ENCODE measurements at places on chromosomes 16 and 17. TPM values are rescaled to one million over a fixed set of nuclear protein-coding genes. Genes with fewer than 3 reads are reported as not detected.

DNA sequence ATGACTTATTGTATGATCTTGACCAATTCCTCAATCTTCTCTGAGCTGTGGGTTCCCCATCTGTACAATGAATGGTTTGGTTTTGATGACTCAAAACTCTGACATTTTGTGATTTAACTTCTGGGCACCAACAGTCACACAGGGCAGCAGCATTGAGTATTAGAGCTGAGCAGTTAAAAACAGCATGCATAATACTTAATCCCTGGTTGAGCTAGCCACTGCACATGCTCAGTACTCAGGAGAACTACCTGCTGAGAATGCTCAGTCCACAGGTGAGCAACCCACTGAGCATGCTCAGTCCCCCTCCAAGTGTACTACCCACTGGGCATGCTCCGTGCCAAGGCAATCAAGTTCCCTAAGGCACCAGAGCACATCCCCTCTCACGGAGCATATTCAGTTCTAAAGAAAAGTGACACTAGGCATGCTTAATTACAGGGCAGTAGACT, 68.7 kb downstream of the AIPL1 start:
- H3K27ac ChIP-seq, result no peak overlapping the region
- no peaks in the 10 kb centered on the region for H3K4me1 ChIP-seq
- DNase-seq, result no peak
- no peaks in the 10 kb centered on the region for H3K36me3 ChIP-seq

DNA sequence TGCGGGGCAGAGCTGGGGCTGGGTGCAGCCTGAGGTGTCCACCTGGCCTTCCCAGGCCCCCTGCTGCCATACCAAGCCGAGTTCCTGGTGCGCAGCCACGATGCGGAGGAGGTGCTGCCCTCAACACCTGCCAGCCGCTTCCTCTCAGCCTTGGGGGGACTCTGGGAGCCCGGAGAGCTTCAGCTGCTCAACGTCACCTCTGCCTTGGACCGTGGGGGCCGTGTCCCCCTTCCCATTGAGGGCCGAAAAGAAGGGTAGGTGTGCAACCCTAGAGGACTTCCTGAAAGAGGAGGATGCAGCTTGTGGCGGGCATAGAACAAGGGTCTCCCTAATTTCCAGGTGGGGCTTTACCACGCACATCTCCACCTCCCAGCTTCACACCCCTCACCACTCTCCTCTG, 2.5 kb downstream of the SGCA start:
- no peaks in the 10 kb centered on the region for H3K4me1 ChIP-seq
- no peak overlapping the region for H3K4me3 ChIP-seq
- no peak overlapping the region for H3K27ac ChIP-seq

- no peaks in the 10 kb centered on the region for H3K36me3 ChIP-seq
- H3K27me3 ChIP-seq, result no peaks in the 10 kb centered on the region
- no peak overlapping the region for H3K27ac ChIP-seq
- DNase-seq, result no peak
- H3K4me1 ChIP-seq, result no peaks in the 10 kb centered on the region
Measured at GRCh38 chr16:49622421-49623402, 233.2 kb downstream of the ZNF423 start.

DNA sequence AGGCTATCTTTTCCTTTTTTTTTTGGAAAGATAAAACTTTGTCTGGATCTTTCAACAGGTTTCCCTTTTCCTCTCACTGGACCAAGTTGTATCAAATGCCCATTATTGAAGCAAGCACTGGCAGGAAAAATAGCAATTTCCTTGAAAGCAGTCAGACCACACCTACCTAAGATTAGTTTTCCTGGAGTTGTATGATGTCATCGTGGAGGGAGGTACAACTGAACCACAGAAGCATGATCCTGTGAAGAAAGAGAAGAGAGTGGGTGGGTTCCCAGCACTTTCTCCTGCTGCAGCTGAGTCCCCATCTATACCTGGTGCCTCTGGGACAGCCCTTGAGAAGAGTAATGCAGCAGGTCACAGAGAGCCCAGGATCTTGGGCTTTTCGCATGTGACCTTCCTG, 63.6 kb upstream of the ERCC4 start:
- no peak overlapping the region for H3K4me3 ChIP-seq
- H3K4me1 ChIP-seq, result no peaks in the 10 kb centered on the region
- H3K27me3 ChIP-seq, result no peaks in the 10 kb centered on the region

DNA sequence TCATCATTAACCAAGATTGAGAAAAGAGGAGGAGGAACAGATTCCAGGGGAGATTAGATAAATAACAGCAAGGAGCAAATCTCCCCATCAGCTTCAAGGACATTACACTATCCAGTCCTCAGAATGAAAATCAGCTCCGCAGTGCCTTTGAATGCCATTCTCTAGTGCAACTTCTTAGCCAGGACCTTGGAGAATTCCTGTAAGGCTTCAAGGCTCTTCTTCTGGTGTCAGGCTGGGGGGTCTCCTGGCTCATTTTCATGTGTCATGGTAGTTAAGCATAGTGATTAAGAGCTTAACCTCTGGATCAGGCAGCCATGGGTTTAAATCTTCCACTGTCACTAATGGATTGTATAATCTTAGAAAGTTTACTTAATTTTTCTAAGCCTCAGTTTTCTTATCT, 137.3 kb upstream of the CCL2 start:
- H3K4me3 ChIP-seq, result no peak overlapping the region
- H3K36me3 ChIP-seq, result no peaks in the 10 kb centered on the region
- no peaks in the 10 kb centered on the region for H3K4me1 ChIP-seq
- no peak for DNase-seq

- no peak for DNase-seq
- peak overlapping the region; percentile 27 for H3K4me3 ChIP-seq
- H3K36me3 ChIP-seq, result no peaks in the 10 kb centered on the region
- H3K27ac ChIP-seq, result no peak overlapping the region
Measured at GRCh38 chr16:81745704-81746558, 33.2 kb upstream of the PLCG2 start.

DNA sequence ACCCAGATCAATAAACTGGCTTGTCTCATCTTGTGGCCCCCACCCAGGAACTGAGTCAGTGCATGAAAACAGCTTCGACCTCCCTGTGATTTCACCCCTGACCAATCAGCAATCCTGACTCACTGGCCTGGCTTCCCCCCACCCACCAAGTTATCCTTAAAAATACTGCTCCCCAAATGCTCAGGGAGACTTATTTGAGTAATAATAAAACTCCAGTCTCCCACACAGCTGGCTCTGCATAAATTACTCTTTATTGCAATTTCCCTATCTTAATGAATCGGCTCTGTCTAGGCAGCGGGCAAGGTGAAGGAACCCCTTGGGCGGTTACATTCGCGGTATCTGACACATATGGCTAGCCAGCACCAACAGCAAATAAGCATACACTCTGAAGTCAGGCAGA, 9.8 kb upstream of the RABEP1 start:
- no peaks in the 10 kb centered on the region for H3K27me3 ChIP-seq
- H3K27ac ChIP-seq, result no peak overlapping the region
- H3K4me3 ChIP-seq, result no peak overlapping the region
- peaks cover 7% of the 10 kb centered on the region for H3K4me1 ChIP-seq
- DNase-seq, result no peak
- no peaks in the 10 kb centered on the region for H3K36me3 ChIP-seq

GRCh38 chr16:4460936-4461249, 13.5 kb downstream of the NMRAL1 start:
- H3K27me3 ChIP-seq, result no peaks in the 10 kb centered on the region
- H3K27ac ChIP-seq, result no peak overlapping the region
- H3K4me3 ChIP-seq, result no peak overlapping the region
- peaks cover 24% of the 10 kb centered on the region for H3K36me3 ChIP-seq

- H3K27me3 ChIP-seq, result peaks cover 20% of the 10 kb centered on the region
- H3K36me3 ChIP-seq, result no peaks in the 10 kb centered on the region
- no peak overlapping the region for H3K4me3 ChIP-seq
- H3K27ac ChIP-seq, result no peak overlapping the region
- no peak for DNase-seq
- peaks cover 3% of the 10 kb centered on the region for H3K4me1 ChIP-seq
Measured at GRCh38 chr17:43849116-43849515, 2.1 kb downstream of the CD300LG start.

- no peaks in the 10 kb centered on the region for H3K36me3 ChIP-seq
- no peak for DNase-seq
- H3K4me3 ChIP-seq, result no peak overlapping the region
- H3K4me1 ChIP-seq, result no peaks in the 10 kb centered on the region
- no peak overlapping the region for H3K27ac ChIP-seq
Measured at GRCh38 chr17:69972251-69972650, 102.8 kb upstream of the KCNJ16 start.

DNA sequence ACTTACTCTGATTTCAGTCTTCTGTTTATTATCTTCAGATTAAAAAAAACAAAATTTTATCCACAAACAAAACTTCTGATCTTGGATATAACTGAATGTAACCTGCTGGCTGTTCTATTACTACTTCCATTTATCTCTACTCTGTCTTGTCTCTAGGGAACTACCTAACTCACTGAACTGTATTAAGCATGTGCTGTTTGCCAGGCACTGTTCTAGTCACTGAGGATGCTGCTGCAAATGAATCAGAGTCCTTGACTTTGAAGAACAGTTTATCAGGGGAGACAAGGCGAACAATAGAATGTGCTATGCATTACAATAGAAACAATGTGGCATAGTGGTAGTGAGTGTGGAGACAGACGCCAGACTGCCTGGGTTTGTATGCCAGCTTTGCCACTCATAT, 2.3 kb upstream of the ANKRD40 start:
- no peak overlapping the region for H3K4me3 ChIP-seq
- peaks cover 12% of the 10 kb centered on the region for H3K4me1 ChIP-seq
- H3K36me3 ChIP-seq, result peaks cover 2% of the 10 kb centered on the region
- no peak overlapping the region for H3K27ac ChIP-seq
- H3K27me3 ChIP-seq, result no peaks in the 10 kb centered on the region

Gene SP6
- polyA plus RNA-seq, result 3.0 TPM

Gene PLLP
- polyA plus RNA-seq, result 15.4 TPM

Gene MMP28
- 13.7 TPM for polyA plus RNA-seq

Gene NPB
- polyA plus RNA-seq, result not detected

Gene P2RX5
- polyA plus RNA-seq, result 0.43 TPM

Gene SNX20
- polyA plus RNA-seq, result not detected
